ENCODE measurements at places on chromosomes 6 and 20.

DNA sequence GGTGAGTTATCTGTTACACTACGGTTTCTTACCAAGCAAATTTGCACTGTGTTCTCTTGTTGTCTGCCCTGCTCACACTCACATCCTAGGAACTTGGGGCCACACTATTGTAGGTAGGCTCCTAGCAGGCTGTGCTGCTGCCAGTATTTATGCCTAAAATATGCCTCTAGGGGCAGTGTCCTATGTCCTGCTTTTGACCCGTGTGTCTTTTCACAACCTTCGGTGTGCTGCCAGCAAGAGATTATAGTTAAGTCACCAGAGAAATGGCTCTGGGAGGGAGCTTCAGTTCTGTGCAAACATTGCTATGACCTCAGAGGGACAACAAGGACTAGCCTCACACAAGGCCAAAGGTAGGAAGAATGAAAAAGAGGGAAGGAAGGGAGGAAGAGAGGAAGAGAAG lies 8.9 kb upstream of the TAAR5 start:
- no peak for DNase-seq

DNA sequence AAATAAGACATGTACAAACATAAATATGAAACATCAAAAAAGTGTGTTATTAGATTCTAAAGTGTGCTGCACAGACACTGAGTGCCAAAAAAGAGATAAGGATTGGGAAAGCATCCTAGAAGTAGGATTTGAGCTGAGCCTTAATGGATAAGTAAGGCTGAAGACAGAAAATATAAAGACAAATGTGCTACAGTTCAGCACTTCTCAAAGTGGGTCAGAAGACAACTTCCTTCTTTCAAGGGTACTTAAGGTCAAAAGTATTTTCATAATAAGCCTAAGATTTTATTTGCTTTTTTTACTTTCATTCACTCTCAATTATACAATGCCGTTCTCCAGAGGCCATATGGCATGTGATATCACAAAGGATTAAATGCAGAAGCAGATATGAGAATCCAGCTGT lies 16.8 kb downstream of the USP45 start:
- DNase-seq = no peak

GRCh38 chr6:143872201-143872600 lies 7.9 kb downstream of the ZC2HC1B start:
- DNase-seq = no peak

DNA sequence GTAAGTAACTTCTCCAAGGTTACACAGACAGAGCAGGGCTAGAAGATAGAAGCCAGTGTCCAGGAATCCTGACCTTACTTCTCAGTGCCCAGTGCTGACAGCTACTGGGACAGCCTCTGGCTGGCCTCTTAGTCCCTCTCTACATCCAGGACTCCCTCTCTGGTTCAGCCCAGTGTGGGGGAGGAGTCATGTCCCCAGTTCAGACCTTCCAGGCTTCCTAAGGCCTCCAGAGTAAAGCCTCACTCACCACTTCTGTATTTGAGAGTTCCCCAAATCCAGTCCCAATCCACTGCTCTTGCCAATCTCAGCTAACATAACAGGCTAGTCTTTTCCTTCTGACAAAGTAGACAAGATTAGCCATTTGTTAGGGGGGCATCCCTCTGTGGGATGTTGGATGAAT lies 36.9 kb upstream of the EPB41L1 start:
- no peak for DNase-seq

- DNase-seq = no peak
Measured at GRCh38 chr6:16229700-16230099, 8.7 kb upstream of the GMPR start.

DNA sequence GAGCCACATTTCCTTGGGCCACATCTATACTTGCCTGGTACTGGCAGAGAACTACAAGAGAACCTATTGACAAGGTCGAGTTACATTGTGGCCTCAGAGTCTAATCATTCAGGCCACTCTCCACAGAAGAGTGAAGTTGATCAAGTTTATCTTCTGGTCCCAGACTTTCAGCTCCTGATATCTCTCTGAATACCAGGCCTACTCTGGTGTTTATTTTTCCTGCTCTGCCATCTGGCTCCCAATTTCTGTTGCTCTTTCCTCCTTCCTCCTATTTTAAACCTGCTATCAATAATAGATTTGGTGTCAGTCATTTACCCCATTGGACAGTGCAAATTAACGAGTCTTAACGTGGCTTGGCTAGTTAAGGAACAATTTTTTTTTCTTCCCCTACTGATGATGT lies 46.6 kb downstream of the SCGN start:
- no peak for DNase-seq

GRCh38 chr6:20389066-20389465 lies 12.6 kb upstream of the E2F3 start:
- no peak for DNase-seq

- no peak for DNase-seq
Measured at GRCh38 chr6:73123632-73124329, 101.5 kb downstream of the KHDC1L start.

GRCh38 chr6:15329197-15329671 lies 83.4 kb downstream of the JARID2 start:
- DNase-seq = no peak

GRCh38 chr20:14775778-14776177 lies 438.4 kb upstream of the FLRT3 start:
- no peak for DNase-seq

DNA sequence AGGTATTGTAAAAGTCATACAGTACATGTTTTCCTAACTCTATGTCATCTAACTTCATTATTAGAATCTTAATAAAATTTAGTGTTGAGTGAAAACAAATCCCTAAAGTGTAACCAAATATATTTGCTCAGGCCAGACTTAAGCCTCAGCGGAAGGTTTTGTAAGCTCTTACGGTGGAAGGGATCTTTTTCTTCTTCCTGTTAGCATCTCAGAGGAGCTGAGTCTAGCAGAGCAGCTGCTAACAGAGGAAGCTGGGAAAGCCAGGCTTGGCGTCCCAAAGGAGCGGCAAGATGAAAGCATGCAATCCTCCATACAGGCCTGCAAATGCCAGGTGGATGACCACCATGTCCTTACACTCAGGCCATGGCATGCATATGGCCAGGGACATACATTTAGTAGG lies 72.4 kb downstream of the ADTRP start:
- no peak for DNase-seq

GRCh38 chr6:162443101-162443500 lies 284.5 kb downstream of the PRKN start:
- no peak for DNase-seq

GRCh38 chr6:122869437-122870024 lies 80.5 kb downstream of the SMPDL3A start:
- no peak for DNase-seq

DNA sequence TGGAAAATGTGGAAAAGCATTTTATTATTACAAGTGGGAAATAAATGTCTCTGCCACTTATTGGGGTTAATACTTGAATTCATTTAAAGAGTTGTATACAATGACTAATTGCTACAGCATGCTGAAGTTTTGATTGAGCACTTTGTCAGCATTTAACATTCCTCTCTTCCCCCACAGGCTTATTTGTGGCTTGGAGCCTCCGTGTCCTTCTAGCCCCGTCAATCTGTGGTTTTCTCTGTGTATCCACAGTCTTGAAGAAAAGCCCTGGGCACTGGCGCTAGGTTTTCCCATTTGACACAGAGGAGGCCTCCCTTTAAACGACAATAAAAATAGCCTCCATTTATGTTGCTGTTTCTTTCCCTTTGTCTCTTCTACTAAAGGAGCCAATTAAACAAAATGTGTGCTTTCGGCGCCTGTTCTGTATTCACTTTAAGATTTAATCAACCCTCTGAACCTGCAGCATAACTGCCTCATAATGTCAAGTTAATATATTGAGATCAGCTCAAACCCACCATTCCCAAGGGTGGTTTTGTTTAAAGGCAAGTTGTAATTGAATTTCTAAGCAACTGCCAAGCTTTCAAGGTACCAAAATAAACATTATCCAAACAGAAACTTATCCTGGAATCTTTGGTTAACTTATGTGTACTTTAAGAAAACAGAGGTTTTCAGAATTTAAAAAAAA lies 326.6 kb upstream of the RNF24 start:
- DNase-seq = no peak
